ENCODE measurements at places on chromosomes 1 and 21. TPM values are rescaled to one million over a fixed set of nuclear protein-coding genes. Genes with fewer than 3 reads are reported as not detected.
A peak's percentile ranks its signal among the peaks of the same experiment; 100 is the strongest.

DNA sequence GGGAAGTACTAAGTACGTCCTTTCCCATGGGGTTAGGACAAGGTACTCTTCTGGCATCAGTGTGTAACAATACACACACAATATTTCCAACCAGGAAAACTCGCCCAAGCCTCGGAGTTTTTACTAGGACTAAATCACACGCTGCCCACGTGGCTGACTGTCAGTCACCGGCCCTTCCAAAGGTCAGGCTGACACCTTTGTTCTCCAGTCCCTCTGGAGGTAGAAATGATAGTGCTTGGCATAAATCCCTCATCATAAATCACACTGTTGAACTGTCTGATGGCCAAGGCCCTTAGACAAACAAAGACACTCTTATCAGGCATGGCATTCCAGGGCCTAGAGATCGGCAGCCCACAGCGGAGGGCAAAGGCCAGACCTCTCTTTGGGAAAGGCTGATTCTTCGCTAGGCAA is 16.9 kb upstream of the SLAMF9 start:
- no peak overlapping the region for H3K4me3 ChIP-seq
- peaks cover 18% of the 10 kb centered on the region for H3K27me3 ChIP-seq
- H3K36me3 ChIP-seq, result no peaks in the 10 kb centered on the region
- no peaks in the 10 kb centered on the region for H3K4me1 ChIP-seq

DNA sequence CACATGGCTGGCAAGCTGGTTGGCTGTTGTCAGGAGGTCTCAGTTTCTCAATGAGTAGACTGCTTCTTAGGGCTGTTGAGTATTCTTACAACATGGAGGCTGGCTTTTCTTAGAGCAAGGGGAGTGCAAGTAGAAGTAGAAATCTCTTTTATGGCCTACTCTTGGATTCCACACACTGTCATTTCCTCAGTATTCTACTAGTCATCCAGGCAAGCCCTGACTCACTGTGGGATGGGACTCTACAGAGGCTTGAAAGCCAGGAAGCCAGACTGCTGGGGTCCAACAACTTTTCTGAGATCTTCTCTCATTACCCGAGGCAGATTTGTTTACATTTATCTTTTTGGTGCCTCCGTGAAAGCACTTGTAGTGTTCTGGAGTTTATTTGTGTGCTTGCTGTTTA is 196.2 kb upstream of the APP start:
- no peaks in the 10 kb centered on the region for H3K36me3 ChIP-seq
- no peak overlapping the region for H3K27ac ChIP-seq
- H3K4me3 ChIP-seq, result no peak overlapping the region
- H3K27me3 ChIP-seq, result no peaks in the 10 kb centered on the region
- DNase-seq, result no peak

DNA sequence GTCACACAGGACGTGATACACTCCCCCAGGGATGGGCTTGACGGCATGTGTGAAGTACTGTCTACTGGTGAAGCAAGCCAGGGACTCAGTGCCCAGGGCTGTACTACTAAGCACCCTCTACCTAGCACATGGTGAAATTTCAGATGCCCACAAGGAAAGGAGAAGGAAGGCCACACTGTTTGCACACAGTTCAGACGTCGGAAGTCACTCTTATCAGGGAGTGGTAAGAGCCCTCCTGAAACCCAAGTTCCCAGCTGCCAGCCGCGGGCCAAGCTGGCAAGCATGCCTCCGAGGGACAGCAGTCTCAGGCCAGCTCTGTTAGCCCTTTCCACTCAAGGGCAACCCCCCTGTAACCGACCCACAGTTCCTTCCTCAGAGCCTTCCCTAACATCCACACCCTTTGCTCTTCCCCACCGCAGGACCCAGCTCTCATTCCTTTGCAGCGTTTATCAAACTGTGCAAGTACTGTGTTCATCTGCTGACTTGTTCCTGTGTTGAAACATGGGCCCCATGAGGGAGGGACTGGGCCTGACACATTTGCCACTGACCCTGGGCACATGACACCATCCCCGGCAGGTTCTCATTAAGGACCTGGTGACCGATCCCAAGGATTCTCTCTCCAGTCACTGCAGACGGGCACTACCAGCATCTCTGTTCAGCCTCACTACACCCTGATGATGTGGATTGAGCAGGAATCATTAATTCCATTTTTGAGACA is 58.5 kb downstream of the SLC66A1 start:
- H3K36me3 ChIP-seq, result peaks cover 5% of the 10 kb centered on the region

DNA sequence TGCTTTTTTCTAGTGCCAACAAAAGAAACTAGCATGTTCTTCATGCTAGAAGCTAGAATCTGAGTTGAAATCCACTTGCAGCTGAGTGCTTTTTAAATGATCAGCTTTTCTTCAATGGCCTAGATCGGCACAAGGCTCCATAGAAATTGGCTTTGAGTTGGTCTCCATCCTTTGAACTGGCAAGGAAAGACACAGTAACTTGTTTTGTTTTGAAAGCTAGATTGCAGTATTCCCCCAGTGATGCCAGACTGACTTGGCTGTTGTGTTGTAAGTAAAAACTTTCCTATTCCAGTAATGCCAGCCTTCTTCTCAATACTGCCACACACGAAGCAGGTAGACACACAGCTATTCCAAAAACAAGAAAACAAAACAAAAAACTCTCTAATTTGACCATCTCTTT is 139.1 kb downstream of the FMN2 start:
- H3K27ac ChIP-seq, result no peak overlapping the region
- H3K4me1 ChIP-seq, result no peaks in the 10 kb centered on the region
- no peak for DNase-seq
- H3K36me3 ChIP-seq, result no peaks in the 10 kb centered on the region
- H3K4me3 ChIP-seq, result no peak overlapping the region

- peak overlapping the region; percentile 78 for H3K4me3 ChIP-seq
- H3K27me3 ChIP-seq, result no peaks in the 10 kb centered on the region
- H3K4me1 ChIP-seq, result peaks cover 60% of the 10 kb centered on the region
- H3K27ac ChIP-seq, result peak overlapping the region; percentile 90
These were observed 34.8 kb upstream of the CACYBP start for GRCh38 chr1:174964972-174965361.

- peak within 1 kb of the TSS; percentile 94 for H3K4me3 ChIP-seq
- H3K4me1 ChIP-seq, result peaks cover 63% of the 10 kb centered on the region
- H3K27me3 ChIP-seq, result no peaks in the 10 kb centered on the region
These were observed at the start of gene CAPZB for GRCh38 chr1:19485362-19486187. Gene CAPZB (minus strand): TSS chr1:19485539. CDS start chr1:19485438, 101 bp downstream.

Gene PLD5
- not detected for total RNA-seq
